ENCODE measurements at places on chromosomes 11 and 22.

DNA sequence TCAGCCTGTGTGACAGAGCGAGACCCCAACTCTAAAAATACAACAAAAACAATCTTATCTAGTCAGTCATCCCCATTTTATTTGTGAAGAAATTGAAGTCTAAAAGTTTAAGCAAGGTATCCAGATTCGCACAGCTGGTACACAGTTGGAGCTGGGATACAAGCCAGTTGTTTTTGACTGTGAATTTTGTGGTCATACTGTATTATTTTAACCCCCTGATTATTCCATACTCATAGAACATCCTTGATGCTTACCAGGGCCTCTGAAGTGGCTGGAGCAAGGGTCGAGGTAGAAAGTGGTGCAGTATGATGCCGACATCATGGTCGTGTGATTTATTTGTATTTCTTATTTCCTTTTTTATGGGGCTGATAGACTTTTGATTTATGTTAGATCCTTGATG lies 50.0 kb downstream of the BID start:
- no peak for DNase-seq

DNA sequence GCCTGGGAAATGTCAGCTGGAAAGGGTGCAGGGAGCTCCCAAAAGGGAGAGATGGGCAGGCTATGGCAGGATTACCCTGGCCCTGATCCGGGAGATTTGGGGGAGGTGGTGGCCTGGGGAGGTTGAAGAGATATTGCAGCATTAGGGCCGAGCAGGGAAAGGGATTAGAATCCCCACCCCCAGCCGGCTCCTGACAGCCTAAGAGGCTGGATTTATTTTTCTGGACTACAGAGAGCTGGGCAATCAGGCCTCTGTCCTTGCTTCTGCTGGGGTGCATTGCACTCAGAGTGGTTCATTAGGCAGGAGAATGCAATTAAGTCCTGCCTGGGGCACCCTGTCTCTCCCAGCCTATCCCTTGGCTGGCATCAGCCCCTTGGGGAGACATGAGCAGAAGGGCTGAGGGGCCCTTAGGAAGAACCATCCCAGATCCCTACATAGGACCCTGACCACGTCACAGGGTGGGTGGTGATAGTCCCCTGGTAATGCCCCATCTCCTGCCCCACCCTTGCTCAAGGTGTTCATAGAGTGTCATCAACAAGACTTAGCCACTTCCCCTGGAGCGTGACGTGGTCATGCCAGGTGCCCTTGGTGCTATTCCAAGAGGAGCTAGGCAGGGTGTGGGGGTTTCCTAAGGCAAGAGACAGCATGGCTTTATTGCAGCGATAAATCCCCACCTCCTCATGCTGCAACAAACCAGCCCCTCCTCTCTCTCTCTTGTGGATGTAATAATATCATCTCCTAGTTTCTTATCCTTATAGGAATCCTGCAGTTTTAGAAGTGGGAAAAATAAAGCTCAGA lies 38.4 kb upstream of the KLHL35 start:
- DNase-seq: no peak

- DNase-seq: no peak
These were observed 5.1 kb downstream of the POU2AF3 start for GRCh38 chr11:111303461-111303860.

GRCh38 chr11:70834277-70834940 lies 418.0 kb downstream of the SHANK2 start:
- DNase-seq: no peak

DNA sequence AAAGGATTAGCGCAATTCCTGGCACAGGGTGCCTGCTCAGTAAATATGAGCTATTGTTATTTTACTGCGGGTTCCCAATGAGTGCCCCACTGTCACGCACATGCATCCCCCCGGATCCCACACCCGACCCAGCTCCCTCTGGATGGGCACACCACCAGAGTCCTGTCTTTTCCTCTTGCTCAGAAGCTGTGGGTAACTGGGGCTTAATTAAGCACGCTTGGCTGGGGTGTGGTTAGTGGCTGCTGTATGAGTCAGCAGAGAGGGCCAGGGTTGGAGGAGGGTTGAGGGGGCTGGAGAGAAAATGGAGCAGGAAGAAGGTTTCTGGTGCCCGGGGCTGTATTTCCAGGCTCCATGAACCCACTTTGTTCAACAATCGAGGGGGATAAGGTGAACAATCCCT lies 30.3 kb upstream of the NECTIN1 start:
- no peak for DNase-seq

DNA sequence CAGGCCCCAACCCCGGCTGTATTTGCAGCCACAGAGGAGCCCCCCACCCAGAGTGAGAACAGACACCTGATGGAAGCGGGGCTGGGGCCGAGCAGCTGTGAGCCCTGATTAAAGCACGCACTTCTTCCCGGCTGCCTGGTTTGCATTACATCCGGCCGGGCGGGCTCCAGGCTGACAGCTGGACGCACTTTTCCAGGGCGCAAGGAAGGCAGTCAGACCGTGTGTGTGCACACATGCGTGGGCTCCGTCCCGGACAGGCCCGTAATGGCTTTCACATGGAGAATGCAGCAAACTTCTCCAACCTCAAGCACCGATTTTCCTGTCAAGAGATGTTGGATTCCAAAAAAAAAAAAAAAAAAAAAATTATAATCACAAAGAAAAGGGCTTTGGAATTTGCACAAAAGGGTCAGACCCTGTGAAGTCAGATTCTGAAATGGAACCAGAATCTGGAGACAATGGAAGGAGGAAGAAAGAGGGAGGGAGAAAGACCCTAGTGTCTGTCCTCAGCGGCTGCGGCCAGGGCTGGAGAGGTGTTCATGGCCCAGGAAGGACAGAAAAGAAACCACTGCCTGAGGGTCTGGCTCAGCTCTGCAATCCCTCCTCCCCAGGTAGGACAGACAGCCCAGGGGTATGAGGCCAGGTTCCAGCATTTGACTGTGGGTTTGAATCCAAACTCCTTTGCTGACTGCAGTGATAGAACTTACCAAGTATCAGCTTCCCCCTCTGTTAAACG lies 365.5 kb downstream of the MN1 start:
- no peak for DNase-seq

DNA sequence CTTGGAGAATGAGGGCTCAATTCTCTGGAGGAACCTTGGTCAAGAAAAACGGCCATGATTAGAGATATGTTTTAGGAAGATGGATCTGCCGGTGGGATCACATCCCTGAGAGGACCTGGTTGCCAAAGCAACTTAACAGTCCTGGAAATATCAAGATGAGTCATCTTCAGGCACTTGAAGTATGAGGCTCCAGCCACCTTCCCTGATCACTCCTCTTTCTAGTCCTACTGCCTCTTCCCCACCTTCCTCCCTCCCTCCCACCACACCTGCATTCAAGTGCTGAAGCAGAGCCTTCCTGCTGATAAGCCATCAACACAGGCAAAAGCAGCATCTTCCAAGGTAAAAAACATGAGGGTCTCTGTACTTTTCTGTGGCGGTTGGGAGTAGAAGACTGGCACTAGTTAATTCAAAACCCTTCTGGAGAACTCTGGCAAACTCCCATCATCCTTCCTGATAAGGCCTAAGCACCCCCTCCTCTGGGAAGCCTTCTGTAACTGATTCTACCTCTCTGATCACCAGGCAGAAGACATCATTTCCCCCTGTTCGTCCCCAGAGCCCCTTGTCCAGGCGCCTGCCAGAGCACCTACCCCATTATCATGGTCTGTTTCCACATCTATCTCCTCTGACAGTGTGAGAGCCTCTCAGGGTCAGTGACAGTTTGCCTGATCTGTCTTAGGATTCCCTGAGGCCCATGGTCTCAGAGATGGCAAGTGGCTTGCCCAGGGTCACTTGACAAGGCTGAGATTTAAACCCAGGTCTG lies 79.8 kb downstream of the CLPB start:
- DNase-seq: no peak

DNA sequence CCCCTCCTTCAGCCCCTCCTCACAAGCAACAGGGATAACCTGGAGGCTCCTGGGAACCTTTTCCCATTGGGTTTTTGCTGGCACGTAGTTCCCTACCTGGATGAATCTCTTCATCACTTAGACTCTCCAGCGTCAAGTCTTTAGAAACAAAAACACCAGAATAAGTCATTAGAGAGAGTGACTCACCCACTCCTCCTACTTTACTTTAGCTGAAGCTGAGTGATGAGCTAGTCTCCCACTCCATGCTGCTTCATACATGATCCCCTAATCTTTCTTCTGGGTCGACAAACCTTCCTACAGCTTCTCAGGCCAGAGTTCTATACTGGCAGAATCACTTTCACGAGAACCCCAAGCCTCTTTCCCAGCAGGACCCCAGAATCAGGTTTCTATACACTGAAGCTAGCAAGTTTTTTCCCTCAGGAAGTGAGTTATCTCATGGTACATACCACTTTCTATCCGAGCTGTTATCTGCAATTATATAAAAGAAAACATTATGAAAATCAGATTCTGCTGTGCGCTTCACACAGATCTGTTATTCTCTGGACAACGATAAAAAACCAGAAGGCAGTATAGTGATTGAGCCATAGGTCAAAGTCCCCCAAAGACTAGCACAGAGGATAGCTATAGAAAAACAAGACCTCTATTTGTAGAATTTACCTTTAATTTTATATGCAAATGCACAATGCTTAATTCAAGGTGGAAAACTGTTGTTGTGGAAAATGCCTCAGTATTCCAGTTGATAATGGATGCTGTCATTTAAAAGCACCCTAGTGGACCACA lies 18.7 kb downstream of the DRICH1 start:
- DNase-seq: no peak

GRCh38 chr11:34341931-34342533 lies 15.8 kb downstream of the ABTB2 start:
- no peak for DNase-seq

DNA sequence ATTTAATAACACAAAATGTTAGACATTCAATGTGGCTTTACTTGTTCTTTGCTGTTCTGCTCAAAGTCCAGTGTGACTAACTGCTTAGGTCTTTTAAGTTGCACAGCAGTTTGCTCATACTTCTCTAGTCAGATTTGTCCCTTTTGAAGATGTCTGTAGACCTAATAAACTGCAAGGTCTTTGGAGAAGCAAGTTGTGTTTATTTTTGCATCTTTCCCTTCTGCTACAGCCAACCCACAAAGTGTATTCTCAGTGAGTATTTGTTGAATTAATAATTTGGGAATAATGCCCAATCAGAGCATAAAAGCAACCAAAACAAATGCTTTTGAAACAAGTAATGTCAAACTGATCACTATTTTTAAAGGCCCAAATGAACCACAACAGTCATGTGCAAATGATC lies 312.5 kb downstream of the CADM1 start:
- no peak for DNase-seq

DNA sequence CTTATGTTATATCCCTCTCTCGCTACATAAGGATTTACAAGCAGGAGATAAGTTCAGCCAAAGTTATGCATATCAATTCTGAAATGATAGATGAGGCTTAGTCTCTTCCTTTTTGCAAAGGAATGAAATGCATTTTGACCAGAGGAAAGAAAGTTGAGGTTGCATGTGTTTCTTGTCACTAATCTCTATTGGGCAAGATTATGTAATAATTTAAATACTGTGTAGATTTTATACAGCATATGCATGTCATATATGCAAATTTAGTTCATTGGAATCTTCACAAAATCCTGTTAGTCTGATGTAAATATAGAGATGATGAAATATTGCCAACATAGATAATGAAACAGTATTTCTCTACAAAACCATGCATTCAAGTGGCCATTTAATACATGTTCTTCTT lies 858.7 kb upstream of the RAG2 start:
- DNase-seq: no peak

- no peak for DNase-seq
These were observed 1277.5 kb upstream of the CNTN5 start for GRCh38 chr11:97743205-97743742.

- DNase-seq: no peak
These were observed 53.4 kb upstream of the ANO1 start for GRCh38 chr11:70024773-70025045.

GRCh38 chr11:23404225-23405160 lies 544.2 kb upstream of the CCDC179 start:
- no peak for DNase-seq

GRCh38 chr22:43747877-43748276 lies 64.2 kb downstream of the EFCAB6 start:
- no peak for DNase-seq

- no peak for DNase-seq
These were observed 23.2 kb downstream of the SMIM38 start for GRCh38 chr11:69178819-69179482.

- DNase-seq: no peak
These were observed 285.9 kb downstream of the BRD1 start for GRCh38 chr22:49541693-49542230.

- no peak for DNase-seq
These were observed 4.6 kb downstream of the SNAP29 start for GRCh38 chr22:20863366-20863765.

GRCh38 chr11:45141171-45141570 lies 5.3 kb upstream of the PRDM11 start:
- DNase-seq: no peak

GRCh38 chr11:70029115-70029860 lies 48.8 kb upstream of the ANO1 start:
- no peak for DNase-seq

GRCh38 chr11:126189109-126189929 lies 22.1 kb downstream of the RPUSD4 start:
- DNase-seq: no peak

DNA sequence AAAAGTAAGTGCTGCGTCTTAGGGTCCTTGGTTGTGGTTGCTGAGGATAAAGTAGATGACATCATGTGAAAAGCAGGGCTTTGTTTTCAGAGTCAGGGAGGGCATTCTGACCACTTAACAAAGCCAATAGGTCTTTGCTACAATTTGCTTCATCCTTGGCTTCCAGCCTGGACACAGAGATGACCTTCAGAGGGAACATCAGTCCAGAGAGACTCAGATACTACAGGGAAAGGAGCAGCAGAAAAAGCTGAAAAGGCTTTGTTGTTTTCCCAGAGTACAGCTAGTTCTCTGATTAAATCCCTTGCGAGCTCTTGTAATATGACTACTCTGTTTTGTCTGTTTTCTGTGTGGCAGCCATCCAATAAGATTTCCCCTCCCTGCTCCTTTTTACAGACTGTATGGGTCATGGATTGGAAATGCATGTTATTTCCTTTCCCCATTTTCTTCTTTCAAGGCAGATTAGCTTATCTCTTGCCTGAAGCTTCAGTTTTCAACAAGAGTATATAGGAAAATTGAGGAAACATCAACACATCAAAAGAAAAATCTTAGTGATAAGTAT lies 31.9 kb downstream of the ATG13 start:
- no peak for DNase-seq

DNA sequence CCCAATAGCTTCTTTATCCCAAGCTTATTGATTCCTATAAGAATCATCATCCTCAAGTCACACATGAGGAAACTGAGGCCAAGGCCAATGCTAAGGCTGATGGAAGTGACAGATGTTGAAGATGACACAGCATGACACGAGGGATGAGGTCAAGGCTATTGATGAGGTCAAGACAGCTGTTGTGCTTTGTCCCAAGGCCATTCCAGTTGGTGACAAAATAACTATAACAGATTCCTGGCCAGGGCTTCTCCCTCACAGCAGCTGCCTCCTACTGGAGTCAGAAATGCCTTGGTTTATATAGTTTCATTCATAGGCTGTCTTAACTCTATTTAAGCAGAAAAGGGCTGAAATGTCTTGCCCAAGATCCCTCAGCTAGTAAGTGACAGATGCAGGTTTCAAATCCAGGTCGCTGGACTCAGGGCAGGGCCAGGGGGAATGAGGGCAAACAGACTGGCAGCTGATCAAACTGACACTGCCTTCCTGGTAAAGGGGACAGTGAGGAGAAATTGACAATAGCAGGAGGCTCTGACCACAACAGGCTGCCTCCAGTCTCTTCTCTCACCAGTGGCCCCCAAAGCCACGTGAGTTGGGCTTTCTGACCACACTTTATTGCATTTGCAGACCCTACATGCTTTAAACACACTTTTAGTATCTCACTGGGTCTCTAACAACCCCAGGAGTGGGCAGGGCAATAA lies 16.5 kb downstream of the MIF start:
- no peak for DNase-seq

GRCh38 chr11:11563200-11563975 lies 58.4 kb downstream of the GALNT18 start:
- no peak for DNase-seq
